M059J (cell line): ENCODE measurements at places on chromosomes 13 and 19. TPM values are rescaled to one million over a fixed set of nuclear protein-coding genes. Genes with fewer than 3 reads are reported as not detected.
A peak's percentile ranks its signal among the peaks of the same experiment; 100 is the strongest.

SLC10A2 gene
- not detected in 2 replicates for total RNA-seq

MYDGF gene
- 276 and 367 TPM in 2 replicates for total RNA-seq

ZNF554 gene
- total RNA-seq: 4.6 and 4.9 TPM in 2 replicates

ATCAY gene
- 0.12 TPM in 1 of 2 replicates, not detected in the other for total RNA-seq

RFPL4AL1 gene
- total RNA-seq: not detected in 2 replicates

DNA sequence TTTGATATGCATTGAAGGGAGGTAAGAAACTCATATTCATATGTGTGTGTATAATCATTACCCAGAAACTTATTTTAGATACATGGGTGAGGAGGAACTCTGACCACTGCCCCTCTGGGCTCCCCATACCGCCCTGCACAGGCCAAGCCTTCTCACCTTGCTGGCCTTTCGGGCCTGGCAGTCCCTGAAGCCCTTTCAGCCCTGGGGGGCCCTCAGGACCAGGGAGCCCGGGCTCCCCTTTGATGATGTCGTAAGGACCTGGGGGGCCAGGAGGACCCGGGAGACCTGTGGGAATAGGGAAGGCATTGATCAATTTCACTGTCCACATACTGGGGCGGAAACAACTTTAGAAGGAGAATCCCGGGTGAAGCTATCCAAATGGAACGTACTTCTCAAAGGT is 142.3 kb downstream of the COL4A1 start:
- DNase-seq: no peak

DNA sequence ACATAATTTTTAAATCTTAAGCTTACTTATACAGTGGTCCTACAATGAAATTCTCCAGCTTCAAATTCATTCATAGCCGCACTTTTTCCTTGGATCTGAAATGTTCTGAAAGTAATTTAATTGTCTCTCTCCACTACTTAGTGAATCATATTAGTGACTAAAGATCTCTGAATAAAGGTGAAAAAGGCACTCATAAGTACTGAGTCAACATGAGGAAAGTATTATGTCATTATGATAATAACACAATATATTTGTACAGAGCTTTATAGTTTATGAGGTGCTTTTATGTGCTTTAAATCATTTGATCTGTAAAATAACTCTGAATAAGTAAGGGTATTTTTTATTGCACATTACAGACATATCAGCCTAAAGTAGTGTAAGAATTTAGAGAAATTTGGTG is 628.2 kb upstream of the SLITRK5 start:
- DNase-seq: no peak

GRCh38 chr13:111319998-111320911 is at the start of gene TEX29:
Gene TEX29 (plus strand): TSS chr13:111320642. CDS start chr13:111320891, 249 bp downstream.
- no peak for DNase-seq

GRCh38 chr13:66162470-66162869 is 1067.7 kb downstream of the PCDH9 start:
- DNase-seq: no peak

DNA sequence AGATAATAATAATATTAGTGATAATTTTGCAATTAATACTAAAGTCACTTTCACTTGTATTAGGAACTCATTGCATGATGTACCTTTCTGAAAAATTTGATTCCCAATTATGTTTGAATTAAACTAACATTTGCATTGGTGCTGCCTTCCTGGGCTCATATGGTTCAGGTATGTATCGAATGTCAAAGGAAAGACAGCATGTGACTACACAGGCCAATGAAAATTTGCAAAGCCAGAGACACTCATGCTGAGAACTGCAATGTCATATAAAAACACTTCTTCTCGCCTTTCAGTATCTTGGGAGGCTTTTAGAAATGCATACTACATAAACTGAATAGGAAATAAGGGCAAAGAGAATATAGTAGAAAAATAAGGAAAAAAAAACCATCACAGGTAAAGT is 44.3 kb downstream of the RAP2A start:
- no peak for DNase-seq

DNA sequence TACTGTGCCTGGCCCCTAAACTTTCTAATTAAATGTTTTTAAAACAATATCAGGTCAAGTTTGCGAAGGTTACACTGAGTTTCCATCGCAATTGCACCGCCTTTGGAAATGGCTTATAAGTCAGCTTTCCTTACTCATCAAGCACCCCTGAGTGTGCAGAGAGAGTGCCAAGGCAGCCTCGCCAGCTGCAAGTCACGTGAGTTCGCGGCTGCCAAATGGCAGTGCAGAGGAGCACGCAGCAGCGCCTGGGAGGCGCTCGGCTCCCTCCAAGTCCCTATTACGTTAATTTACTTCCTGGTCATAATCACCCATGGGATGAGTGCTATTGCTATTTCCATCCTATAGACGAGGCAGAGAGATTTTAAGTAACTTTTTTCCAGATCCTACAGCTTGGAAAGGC is 319.6 kb downstream of the TEX29 start:
- peak; percentile 2 for DNase-seq

GRCh38 chr13:45490068-45490467 is 25.3 kb downstream of the COG3 start:
- DNase-seq: peak; percentile 9
